ENCODE measurements at places on chromosomes 4 and X.

DNA sequence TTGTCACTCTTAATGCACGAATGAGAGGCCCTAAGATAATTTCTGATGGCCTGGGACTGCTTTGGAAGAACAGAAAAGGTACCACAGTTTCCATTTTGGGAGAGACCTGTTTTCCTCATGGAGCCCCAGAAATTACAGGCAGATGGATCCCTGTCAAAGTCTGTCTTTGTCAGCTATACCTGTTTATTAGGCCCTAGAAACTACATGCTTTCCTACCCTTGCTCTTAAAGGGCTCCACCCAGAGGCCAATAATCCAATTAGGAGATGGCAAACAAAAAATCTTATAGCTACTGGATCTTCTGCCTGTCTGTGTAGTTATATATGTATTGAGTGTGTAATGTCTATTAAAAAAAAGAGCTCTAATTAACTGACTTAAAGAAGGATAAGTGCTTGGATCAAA, 141.3 kb downstream of the NR3C2 start:
- DNase-seq: no peak

- no peak for DNase-seq
Observed at GRCh38 chr4:185738038-185738552, 73.9 kb downstream of the SORBS2 start.

GRCh38 chr4:141213550-141213991, 7.1 kb upstream of the ZNF330 start:
- DNase-seq: no peak

GRCh38 chrX:134737061-134737460, 78.8 kb upstream of the PLAC1 start:
- no peak for DNase-seq

DNA sequence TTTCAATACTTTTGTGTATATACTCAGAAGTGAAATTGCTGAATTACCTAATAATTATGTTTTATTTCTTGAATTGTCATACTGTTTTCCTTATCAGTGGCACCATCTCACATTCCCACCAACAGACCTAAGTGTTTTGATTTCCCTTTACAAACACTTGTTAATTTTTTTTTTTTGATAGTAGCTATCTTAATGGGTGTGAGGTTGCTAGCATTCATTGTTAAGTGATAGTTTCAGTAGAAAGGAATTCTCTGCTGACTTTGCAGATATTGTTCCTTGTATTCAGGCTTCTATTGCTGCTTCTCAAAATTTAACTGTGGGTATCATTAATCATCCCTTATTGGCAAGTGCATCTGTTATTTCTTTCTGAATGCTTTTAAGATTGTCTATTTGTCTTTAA, 927.5 kb upstream of the SLIT2 start:
- no peak for DNase-seq

- no peak for DNase-seq
Observed at GRCh38 chrX:15680401-15680800, 15.8 kb upstream of the CLTRN start.

DNA sequence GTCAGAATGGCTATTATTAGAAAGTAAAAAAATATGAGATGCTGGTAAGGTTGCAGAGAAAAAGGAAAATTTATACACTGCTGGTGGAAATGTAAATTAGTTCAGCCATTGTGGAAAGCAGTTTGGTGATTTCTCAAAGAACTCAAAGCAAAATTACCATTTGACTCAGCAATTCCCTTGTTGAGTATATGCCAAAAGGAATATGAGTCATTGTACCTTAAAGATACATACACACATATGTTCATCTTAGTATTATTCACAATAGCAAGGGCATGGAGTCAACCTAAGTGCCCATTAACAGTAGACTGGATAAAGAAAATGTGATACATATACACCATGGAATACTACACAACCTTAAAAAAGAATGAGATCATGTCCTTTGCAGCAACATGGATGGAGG, 148.2 kb downstream of the COMMD8 start:
- no peak for DNase-seq

DNA sequence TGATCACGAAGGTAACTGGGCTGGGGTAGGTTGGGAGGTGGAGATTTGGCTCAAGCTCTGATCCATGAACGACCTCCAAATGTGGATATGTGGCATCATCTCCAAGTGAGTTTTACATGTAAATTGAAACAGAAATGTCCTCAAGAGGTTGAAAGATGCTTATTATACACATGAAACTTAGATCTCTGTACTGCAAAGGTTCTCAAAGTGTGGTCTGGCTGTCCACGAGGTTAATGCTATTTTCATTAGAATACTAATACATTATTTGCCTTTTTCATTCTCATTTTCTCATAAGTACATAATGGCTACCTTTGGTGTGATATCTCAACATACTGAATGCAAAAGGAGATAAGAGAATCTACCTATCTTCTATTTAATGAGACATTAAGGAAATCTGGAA, 198.2 kb downstream of the RASL11B start:
- DNase-seq: peak; percentile 11

DNA sequence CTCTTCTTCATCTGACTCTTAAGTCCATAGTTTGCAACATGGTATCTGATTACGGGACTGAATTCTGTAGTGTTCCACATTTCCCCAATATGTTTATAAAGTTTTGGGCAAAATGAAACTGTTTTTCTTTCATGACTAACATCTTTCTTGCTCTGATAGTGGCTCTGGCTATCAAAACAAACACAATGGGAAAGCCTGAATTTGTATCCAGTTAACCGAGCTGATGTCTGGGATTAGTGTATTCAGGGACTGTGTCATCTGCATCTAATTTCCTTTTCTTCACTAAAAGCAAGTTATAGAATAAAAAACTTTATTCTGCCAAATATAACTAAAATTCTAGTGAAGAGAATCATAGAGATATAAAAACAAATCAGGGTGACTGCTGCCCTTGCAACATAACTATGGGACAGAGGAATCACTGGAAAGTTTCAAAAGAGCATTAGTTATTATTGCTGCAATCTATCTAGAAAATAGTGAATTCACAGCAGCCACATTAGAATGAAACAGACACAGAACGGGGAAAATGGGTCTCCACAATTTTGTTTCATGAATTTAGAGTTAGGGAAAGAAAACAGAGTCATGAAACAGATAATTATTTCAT, 61.3 kb downstream of the ANTXR2 start:
- no peak for DNase-seq

DNA sequence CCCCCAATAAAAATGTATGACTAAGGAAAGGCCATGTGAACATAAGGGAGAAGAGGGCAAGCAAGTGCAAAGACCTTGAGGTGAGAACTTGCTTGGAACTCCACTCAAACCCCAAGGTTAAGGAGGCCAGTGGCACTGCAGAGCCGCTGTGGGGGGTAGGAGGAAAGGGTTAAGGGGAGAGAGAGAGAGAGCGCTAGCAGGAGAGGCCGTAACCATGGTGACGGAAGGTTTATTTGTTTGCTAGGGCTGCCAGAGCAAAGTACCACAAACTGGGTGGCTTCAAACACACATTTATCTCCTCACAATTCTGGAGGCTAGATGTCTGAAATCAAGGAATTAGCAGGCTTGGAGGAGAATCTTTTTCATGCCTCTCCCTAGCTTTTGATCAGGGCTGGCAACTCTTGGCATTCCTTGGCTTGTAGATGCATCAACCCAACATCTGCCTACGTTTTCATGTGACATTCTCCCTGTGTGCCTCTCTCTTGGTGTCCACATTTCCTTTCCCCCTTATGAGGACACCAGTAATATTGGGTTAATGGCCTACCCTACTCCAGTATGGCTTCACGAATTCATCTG, 35.2 kb downstream of the SMIM20 start:
- no peak for DNase-seq

DNA sequence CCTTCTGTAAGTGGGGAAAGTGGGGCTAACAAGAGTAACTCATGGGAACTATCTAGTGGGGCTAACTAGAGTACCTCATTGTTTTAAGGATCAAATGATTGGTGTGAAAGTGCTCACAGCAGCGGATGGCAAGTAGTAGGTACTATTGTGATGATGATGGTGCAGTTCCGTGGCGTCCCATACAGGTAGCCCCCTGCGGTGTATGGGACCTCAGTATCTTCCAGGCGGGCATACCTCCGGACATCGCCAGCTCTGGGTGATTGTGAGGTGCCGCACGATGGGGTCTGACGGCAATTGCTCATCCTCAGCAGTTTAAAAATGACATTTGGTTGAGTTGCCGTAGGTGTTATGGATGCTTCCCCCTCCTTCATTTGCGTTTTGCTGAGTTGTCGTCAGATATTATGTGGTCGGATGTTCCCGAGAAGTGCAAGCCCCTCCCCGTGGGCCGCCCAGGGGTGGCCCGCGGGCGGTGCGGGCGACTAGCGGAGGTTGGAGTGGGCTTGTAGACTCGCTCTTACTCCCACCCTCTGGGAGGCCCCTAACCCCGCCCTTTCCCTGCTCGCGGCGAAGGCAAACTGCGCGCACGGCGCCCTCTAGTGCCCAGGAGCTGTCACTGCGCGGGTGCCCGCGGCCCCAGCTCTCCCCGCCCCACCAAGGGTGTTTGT, 18.3 kb upstream of the GPR101 start:
- DNase-seq: peak; percentile 53

GRCh38 chrX:12770440-12770839, 20.8 kb upstream of the PRPS2 start:
- DNase-seq: peak; percentile 17

GRCh38 chrX:151081016-151081415, 95.4 kb upstream of the GPR50 start:
- no peak for DNase-seq

DNA sequence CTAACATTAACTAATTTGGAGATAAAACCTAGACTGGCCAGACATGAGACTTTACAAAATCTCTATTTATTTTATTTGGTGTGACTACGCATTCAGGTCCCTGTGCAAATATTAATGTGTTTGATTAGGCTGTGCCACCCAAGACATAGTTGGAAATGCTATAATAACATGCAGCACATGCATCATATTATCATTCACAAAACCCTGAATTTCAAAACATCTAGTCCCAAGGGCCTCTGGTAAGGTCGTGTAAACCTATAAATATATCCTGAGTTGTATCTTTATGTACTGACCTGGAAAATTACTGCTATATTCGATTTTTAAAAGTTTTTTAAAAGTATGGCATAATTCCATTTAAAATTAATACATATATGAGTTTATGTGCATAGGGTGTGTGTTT, 47.1 kb upstream of the FAT4 start:
- DNase-seq: no peak

DNA sequence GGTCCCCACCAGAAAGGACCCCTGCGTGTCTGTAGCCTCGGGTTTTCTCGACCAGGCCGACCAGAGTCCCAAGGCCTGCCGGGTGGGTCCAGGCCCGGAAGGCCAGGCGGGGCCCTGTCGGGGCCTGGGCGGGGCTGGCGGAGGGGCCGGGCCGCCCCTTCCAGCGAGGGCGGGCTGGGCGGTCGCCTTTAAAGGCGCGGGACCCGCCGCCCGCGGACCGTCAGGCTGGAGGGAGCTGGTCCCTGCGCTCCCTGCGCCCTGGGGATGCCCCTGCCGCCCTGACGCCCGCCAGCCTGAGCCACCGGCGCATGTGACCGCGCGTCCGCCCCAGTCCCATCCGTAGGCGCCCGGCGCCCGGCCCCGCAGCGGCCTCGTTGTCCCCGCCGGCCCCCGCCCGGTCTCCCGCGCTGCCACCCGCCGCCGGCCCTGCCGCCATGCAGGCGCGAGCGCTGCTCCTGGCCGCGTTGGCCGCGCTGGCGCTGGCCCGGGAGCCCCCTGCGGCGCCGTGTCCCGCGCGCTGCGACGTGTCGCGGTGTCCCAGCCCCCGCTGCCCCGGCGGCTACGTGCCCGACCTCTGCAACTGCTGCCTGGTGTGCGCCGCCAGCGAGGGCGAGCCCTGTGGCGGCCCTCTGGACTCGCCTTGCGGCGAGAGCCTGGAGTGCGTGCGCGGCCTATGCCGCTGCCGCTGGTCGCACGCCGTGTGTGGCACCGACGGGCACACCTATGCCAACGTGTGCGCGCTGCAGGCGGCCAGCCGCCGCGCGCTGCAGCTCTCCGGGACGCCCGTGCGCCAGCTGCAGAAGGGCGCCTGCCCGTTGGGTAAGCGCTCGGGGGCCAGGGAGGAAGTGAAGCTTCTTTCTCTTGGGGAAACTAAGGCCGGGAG, at the start of gene HTRA3:
TSS of gene HTRA3 (plus strand) at position 220 of the 883 bp plus-strand sequence. CDS start at position 435, 215 bp downstream.
- peak; percentile 76 for DNase-seq

DNA sequence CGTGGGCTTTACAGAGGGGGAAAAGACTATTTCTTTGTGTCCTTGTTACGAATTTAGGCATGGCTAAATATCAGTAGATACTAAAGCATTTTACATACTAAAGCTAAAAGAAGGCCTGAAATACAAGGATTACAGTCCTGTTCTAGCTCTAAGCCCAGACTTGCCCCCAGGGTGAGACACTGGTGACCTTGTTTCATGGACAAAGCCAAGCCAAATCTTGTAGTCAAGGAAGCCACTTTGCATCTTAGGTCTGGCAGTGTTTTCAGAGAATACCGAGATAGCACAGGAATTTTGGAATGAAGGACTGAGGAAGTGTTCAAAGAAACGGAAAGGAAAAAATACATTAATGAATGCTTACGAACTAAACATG, 733 bp upstream of the G3BP2 start:
- no peak for DNase-seq

- no peak for DNase-seq
Observed at GRCh38 chrX:3066555-3066954, 25.3 kb downstream of the ARSF start.

DNA sequence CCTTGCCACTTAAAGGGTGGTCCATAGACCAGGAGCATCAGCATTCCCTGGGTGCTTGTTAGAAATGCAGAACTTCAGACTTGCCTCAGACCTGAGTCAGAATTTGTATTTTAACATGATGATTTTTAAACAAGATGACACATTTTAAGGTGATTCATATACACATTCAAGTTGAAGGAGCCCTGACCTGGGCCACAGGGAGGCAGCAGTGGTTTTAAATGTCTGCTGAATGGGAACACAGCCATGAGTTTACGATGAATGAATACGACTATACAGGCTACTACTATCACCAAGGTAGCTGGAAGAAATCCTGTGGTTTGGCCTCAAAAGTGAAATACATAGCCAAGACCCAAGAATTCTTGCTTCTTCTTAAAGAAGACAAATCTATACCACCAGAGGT, 2.9 kb downstream of the HDAC8 start:
- no peak for DNase-seq

DNA sequence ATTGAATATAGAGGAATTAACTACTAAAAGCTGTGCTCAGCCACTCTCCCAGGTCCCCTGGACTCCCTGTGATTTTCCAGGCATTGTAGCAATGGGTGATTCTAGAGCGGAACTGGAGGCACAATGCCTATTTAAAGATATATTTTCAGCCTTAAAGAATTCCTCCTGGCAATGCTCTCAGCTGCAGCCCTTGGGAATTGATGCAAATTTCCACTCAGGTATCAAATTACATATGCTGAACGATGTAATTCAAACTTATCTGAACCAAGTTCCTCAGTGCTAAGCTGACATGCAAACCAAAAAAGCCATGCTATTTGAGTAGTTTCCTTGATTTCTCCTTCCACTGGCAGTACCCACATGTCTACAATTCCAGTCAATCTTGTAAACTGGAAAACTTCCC, 86.3 kb upstream of the GABRA3 start:
- peak; percentile 23 for DNase-seq

DNA sequence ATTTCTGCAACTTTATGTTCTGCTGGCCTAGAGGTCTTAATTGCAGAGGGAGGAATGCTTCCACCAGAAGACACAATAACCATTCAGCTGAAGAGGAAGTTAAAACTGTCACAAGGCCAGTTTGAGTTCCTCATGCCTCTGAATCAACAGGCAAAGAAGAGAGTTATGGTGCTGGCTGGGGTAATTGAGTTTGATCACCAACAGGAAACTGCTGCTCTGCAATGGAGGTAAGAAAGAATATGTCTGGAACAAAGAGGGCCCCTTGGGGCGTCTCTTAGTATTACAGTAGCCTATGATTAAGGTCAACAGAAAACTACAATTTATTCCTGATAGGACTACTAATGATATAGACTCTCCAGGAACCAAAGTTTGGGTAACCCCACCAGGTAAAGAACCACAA, 744.0 kb downstream of the FSTL5 start:
- DNase-seq: peak; percentile 3

All from hindlimb muscle (tissue), 1 donor.